GM03348 (cell line): ENCODE measurements at places on chromosomes 7 and 10.

GRCh38 chr7:121397361-121397760, 1.3 kb upstream of the FAM3C start:
- no peak for DNase-seq

DNA sequence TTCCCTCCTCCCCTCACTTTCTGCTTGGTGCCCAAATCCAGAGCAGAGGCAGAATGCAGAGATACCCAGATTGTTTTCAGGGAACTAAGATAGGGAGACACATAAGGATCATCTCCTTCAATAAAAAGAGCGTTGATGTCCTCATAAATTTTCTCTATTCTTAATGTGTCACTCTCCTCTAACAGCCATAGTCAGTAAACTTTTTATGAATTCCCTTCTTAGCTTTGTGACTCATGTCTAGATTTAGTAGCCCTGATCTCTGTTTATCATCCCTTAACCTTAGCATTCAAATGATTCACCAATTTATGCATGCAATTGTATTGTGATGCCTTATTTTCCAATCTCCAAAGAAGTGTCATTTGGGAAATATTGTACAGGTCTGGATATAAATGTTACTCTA, 995.5 kb upstream of the C7orf33 start:
- peak; percentile 18 for DNase-seq

GRCh38 chr7:77691892-77692491, 4.3 kb upstream of the RSBN1L start:
- no peak for DNase-seq

GRCh38 chr10:96370584-96371157, 11.9 kb upstream of the OPALIN start:
- DNase-seq: peak; percentile 85

- DNase-seq: no peak
Measured at GRCh38 chr7:96299496-96299895, 22.4 kb downstream of the SLC25A13 start.

- no peak for DNase-seq
Measured at GRCh38 chr10:98299341-98299740, 31.3 kb upstream of the LOXL4 start.
